ENCODE measurements at places on chromosomes 1 and 21.

DNA sequence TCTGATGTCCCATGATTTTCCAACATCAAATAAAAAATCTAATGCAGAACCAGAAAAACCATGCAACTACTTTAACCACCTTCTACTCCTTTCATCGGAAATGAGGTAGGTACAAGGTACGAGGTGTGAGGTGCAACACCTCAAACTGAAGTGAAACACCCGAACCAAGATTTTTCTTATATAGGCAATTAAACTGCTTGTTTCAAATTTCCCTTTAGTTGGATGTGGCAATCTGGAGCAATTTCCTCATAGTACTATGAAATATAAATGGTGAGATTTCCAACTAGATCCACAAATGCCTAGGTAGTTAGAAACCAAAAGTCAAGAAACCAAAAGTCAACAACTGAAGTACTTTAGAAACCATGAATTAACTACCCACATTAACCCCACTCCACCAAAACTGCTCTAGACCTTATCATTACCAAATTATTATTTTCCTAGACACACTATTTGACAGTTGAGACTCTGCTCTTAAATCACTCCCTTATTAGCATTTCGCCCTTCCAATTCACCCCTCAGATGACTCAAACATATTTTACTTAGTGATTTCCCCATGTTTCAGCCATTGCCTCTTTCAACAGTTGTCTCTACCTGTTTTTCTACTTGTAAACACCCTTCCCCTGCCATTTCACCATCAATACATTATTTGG lies 37.8 kb downstream of the FUBP1 start:
- DNase-seq, result no peak

GRCh38 chr1:159071970-159072582 lies 4.5 kb downstream of the AIM2 start:
- peak; percentile 53 for DNase-seq

DNA sequence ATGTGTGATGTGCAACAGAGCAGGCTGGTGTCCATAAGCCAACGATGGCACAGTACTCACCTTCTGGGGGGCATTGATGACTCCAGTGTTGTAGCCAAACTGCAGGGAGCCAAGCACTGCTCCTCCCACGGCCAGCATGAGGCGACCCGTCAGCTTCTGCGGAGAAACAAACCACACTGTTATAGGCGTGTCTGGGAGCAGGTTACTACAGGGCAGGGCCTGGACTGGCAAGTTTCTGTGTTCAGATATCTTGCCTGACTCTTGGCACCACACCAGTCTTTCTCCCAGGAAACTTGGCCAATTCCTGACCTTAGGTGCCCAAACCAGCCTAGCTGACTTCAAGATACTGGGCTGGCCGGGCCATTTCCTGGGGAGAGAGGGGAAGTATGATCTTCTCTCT lies 15.5 kb downstream of the SLC2A1 start:
- no peak for DNase-seq

DNA sequence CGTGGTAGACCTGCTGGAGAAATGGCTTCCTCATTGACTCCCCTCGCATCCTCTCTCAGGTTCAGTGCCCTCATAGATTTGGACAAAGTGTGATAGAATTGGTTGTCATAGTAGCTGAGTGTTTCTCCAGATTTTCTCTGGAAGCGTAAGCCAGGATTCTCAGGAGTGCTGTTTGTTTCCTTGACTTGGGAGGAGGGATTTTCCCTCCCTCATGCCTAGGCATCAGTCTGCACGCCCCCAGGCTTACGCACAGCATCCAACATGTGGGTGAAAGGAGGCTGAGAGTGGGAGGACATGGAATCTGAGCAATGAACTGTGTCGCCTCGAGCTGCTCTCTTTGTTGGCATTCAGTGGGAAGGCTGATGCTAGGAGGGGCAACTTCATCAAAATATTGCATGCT lies 503.5 kb downstream of the LTN1 start:
- DNase-seq, result no peak

- DNase-seq, result no peak
Observed at GRCh38 chr21:45531393-45532215, 10.6 kb downstream of the SLC19A1 start.

- no peak for DNase-seq
Observed at GRCh38 chr21:16195538-16195910, 465.7 kb downstream of the USP25 start.

GRCh38 chr1:11412141-11412540 lies 66.8 kb upstream of the DISP3 start:
- no peak for DNase-seq

DNA sequence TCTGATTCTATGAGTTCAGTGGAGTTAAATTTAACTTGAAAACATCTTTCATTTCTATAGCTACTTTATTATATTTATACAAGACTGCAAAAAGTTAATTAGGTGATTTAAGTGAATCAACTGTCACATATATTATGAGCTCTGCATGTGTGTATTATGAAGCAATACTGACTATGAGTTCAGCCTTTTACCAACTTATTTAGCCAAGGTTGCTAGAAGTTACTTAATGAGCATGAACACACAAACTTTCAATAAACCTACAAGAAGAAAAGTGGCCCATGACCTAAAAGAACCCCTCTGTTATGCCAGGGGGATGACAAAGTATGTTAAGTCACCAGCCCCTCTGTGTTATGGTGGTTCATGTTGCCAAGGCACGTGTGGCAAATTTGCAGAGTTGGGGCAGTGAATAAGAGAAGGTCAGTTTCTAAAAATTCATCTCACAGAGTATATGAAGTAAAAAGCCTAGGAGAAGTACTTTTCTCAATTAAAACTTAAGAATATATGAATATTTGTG lies 86.7 kb upstream of the LYPLAL1 start:
- no peak for DNase-seq

DNA sequence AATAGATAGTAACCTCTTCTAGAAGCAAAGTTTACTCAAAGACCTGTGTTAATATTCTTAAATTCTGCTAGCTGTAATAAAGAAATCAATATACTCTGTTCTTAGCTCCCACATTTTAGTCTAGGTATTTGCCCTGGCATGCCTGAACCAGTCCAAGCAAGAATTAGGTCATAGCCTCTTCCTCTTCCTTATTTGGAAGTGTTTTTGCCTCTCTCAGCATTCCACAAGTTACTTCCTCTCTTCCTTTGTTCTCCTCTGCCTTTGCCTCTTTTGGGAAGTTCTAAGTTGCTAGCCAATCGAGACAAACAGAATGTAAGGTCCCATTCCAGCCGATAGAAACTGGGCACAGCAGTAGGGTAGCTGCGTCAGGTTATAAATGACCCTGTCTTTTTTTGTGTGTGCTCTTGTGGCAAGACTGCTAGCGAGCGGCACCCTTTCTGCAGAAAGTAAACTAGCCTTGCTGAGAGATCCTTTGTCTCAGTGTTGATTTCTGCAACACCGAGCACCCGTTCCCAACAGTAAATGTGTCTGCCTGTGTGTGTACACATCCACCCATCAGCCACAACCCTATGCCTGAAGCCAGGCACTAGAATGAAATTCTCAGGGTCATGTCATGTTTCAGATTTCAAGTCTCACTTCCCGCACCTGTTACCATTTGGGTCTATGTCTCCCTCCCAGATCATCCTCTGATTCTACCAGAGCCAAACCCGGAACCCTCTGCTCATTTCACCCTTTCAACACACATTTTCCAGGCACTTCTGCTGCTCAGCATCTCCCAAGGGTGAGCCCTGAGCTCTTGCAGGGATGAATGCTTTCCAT lies 37.5 kb downstream of the LRRC3 start:
- DNase-seq, result no peak

GRCh38 chr1:171855381-171855780 lies 14.1 kb downstream of the DNM3 start:
- DNase-seq, result no peak

- DNase-seq, result peak; percentile 44
Observed at GRCh38 chr1:58155418-58156123, 391.0 kb downstream of the OMA1 start.

DNA sequence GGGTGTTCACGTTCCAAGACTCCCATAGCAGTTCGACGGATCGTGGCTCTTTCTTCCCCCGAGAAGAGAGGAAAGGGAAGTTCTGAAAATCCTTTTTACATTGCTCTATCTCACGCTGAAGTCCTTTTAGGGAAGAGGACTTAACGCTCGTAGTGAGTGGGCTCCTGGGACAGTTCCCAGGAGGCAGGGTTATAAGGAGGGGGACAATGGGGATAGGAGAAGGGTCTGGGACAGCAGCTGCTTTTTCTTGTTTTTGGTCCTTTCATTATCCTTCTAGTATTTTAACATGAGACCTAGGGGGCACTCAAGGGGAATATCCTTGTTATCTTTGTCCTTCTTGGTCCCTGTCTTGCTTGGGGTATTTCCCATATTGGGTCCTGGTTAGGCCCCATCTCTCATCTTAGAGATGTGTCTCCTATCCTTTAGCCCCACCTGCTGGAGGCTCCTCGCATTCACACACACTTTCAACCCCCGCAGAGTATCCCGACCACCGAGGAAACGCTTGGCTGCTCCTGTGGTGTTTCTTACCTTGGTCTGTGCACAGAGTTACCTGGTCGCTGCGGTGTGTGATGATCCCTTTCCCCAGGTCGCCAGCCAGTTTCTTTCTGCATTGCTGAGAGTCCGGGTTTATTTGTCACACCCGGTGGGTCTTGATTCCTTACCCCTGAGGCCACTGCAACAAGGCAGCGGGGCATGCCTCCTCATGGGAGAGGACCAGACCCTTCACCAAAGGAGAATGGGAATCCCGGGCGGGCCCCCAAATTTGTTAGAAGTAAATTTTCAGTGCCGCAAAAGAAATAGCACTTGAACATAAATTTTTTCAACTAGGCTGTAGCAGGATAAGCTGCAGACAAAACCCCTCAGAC lies 29.7 kb downstream of the SCCPDH start:
- peak; percentile 69 for DNase-seq

- peak; percentile 89 for DNase-seq
Observed at GRCh38 chr1:155978325-155978972, at the start of gene ARHGEF2. ARHGEF2 (minus strand) TSS chr1:155978547; CDS start chr1:155978427, 120 bp downstream.

- DNase-seq, result no peak
Observed at GRCh38 chr1:66623812-66624211, 89.9 kb downstream of the SGIP1 start.

DNA sequence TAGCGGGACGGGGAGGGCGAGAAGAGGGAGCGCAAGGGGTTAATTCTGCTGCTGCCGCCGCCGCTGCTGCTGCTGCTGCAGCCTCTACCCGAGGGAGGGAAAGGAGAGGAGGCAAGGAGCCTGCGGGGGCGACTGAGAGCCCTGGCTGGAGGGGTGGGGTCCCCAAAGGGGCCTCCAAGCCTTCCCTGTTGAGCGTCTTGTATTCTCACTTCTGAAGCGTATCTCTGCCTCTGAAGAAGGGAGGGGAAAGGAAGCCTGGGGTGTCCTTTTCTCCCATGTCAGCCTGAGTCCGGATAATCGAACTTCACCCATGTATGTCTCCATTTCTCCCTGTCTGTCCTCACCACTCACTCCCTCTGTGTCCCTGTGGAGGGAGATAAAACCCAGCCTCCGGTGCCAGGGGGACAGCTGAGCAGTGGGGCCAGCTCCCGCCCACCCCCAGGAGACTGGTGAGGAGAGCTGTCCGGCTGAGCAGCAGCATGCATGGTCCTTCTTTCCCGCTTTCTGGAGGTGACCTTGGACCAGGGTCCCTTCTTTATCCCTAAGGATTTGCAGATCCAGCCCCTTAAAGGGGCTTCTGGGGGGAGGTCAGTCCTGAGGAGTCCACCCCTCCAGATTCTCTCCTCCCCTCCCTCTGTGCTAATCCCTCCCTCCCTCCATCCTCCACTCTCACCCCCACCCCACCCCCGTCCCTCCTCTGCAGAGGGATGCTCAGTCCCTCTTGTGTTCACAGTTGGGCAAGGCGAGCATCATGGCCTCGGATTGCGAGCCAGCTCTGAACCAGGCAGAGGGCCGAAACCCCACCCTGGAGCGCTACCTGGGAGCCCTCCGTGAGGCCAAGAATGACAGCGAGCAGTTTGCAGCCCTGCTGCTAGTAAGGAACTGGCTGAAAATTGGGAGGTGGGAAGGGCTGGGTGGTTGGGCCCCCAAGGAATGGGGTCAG lies 1.0 kb downstream of the NCDN start:
- DNase-seq, result peak; percentile 31

- peak; percentile 86 for DNase-seq
Observed at GRCh38 chr1:175742790-175743459, 470 bp downstream of the TNR start.

DNA sequence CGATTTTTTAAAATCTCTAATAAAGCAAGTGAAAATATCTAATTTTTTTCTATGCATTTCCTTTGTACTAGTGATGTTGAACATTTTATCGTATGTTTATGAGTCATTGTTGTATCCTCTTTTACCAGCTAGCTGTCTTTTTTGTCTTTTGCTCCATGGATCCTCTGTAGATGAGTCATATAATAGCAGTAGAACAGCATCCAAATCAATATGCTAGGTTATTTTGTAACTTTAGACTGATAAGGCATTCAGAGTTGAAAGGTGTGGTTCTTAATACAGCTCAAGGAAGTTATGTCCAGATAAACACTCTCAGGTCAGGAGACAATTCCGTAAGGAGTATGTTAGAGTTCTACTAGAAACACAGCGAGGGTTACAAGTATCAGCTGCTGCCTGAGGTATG lies 31.9 kb downstream of the MAP10 start:
- DNase-seq, result no peak

- no peak for DNase-seq
Observed at GRCh38 chr1:97170300-97170699, 448.7 kb downstream of the PTBP2 start.

DNA sequence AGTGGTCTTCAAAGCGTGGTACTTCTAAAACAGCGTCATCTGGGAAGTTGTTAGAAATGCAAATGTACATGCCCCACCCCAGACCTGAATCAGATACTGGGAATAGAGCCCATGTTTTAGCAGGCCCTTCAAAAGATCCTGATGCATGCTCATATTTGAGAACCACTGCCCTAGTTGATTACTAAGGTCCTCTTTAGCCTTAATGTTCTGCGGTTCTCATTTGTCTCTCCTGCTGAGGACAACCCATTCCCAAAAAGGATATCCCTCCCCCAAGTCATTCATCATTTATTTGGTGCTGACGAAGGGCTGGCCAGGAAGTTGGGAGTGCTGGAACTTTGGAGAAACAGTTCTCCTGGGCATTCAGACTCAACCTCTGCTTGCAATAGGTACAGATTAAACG lies 92.4 kb upstream of the RALGPS2 start:
- DNase-seq, result no peak

- no peak for DNase-seq
Observed at GRCh38 chr1:22831729-22832413, 121.2 kb downstream of the EPHB2 start.

DNA sequence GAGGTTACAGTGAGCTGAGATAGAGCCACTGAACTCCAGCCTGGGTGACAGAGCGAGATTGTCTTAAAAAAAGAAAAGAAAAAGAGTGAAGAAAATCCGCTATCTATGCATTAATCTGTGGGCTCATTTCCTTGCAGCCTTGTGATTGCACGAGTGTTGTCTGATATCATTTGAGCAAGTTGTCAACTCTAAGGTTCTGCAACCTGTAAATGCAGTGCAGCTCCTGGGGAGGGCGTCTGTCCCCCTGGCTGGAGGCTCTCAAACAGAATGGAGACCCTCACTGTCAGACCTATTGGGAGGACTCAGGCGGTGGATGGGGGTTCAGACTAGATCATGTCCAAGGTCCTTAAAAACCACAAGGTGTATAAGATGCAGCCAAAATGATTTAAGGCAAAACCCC lies 6.2 kb downstream of the CORT start:
- peak; percentile 23 for DNase-seq
